Epithelial cell of prostate (primary cell): ENCODE measurements at places on chromosomes 1 and 21.

DNA sequence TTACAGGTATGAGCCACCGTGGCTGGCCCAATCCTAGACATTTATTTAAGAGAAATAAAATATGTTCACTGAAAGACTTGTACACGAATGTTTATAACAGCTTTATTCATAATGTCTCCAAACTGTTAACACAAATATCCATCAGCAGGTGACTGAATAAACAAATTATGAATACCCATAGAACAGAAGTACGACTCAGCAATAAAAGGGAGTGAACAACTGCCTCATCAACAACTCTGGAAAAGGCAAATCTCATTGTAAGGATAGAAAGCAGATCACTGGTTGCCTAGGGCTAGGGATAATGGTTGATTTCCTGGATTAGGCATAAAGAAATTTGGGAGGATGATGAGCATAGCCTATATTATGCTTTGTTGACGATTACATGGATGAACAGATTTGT is 41.7 kb downstream of the GABPA start:
- DNase-seq: no peak

DNA sequence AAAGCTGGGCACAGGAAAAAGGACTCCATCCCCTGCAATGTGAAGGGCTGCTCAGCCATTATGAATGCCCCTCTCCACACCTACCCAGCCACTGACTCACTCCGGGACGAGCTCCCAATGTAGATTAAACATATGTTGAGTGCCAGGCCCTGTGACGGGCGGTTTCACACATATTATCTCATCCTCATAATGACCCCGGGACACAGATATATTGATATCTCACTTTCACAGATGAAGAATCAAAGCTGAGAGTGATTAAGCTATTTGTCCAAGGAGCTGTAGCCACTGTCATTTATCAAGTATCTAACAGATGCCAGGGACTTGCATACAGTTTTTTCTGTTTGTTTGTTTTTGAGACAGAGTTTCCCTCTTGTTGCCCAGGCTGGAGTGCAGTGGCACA is 35.0 kb upstream of the SLC30A1 start:
- no peak for DNase-seq

- no peak for DNase-seq
Observed at GRCh38 chr1:37265786-37266667, 208.4 kb upstream of the ZC3H12A start.

DNA sequence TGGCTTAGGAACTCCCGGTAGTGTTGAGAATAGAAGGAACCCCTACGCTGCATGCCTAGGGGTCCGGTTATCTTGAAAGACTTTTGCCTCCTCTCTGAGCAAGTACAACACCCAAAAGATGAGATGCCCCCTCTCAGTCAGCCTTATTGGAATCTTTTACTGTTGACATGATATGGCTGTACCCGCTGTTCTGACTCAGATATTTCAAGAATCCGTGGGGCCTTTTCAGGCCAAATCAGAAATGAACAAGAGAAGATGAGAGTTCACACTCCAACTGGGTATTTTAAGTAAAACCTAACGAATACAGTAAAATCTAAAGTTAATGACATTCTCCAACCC is 164.2 kb downstream of the PPIAL4G start:
- DNase-seq: no peak

DNA sequence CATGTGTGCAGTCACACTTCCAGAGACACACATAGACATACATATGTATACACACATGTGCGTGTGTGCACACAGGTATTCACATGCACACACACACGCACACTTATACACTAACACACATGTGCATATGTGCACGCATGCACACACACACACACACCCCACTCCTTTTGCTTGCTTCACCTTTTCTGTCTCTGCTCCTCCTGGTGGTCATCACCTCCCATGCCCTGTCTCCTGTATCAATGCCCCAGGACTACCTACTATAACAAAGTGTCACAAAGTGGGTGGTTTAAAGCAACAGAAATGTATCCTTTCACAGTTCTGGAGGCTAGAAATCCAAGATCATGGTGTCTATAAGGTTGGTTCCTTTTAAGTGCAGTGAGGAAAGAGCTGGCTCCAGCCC is 27.4 kb downstream of the ETS2 start:
- no peak for DNase-seq
